Activated T-cell treated with anti-CD3 and anti-CD28 coated beads, Interleukin-2, amount 50 U/mL, for 4 hours (primary cell): ENCODE measurements at places on chromosomes 11 and 22.

- DNase-seq, result no peak
Measured at GRCh38 chr11:109267293-109268095, 154.5 kb upstream of the C11orf87 start.

GRCh38 chr11:72972496-72973128 lies 158.4 kb downstream of the ATG16L2 start:
- DNase-seq, result no peak

- no peak for DNase-seq
Measured at GRCh38 chr11:55726715-55727324, 46.4 kb upstream of the OR5D13 start.

- DNase-seq, result no peak
Measured at GRCh38 chr22:24883432-24883831, 63.1 kb downstream of the LHFPL7 start.

DNA sequence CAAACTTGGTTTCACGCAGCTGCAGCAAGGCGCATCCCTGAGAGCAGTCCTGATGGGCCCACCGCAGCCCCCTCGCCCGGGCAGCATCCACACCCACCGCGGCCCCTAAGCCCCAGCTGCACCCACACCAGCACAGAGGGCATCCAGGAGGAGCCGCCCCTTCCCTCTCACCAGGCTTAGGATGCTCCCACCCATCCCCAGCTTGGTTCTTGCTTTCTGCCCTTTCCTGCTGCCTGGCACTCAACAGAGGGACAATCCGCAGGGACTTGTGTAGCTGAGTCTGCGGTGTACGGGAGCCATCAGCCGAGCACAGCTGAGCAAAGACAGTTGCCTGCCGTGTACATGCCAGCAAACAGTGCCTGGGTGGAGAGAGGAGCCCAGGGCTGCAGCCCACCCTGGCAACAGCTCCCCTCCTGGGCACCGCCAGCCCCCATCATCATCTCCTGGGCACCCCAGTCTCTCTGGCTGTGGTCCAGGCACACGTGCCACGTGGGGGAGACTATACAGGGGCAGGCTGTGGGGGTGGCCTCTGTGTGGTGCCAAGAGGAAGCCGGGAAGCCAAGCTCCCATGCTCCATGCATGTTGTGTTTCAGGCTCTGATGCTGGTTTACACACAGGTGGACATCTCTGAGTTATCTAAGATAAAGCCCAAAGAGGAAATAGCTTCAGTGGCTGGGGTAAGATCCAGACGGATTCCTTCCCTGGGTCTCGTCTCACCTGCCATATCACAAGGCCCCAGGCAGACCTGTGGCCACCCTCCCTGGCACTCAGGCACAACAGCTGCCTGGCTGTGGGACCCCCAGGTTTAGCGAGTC lies 36.0 kb upstream of the GNB1L start:
- DNase-seq, result no peak

GRCh38 chr11:120912504-120912903 lies 111.4 kb upstream of the TBCEL start:
- DNase-seq, result no peak

DNA sequence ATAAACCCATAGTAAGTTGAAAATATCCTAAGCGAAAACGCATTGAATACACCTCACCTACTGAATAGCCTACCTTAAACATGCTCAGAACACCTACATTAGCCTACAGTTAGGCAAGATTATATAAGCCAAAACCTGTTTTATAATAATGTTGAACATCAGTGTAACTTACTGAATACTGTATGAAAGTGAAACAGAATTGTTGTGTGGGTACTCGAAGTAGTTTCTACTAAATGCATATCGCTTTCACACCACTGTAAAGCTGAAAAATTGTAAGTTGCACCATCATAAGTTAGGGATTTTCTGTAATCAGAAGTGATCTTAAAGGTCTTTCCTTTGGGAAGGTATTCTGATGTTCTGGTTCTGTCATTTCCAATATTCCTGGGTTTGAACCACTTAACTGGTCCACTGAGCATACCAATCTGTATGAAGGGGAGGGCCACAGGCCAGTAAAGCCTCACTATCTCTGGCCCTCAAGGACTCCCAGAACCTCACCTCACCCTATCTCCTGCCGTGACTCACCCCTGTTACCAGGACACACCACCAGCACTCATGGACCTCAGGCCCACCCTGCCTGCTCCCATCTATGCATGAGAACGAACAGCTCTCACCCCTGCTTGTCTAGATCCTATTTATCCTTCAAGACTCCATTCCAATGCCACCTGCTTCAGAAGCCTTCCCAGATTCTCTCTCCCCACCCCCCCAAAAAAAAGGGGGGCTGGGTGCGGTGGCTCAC lies 70.0 kb downstream of the NAT10 start:
- no peak for DNase-seq

- no peak for DNase-seq
Measured at GRCh38 chr11:12402025-12402424, 24.7 kb downstream of the PARVA start.

GRCh38 chr22:46900549-46900948 lies 138.1 kb downstream of the TBC1D22A start:
- DNase-seq, result no peak

DNA sequence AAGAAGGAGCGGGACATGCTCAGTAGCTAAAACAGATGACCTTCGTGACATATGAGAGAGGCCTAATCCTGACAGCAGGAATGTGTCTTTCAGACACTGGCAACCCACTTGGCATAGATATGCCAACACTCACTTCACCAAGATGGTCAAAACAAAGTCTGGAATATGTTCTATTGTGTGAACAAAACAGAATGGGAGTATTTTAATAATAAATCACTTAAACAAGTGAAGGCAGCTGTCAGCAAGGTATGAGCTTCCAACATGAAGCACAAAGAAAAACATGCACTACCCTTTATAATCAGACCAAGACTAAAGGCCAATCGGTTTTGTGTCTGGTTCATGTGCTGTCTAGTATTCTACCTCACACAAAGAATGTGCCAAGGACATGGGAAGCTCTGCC lies 23.1 kb downstream of the CCDC34 start:
- no peak for DNase-seq

DNA sequence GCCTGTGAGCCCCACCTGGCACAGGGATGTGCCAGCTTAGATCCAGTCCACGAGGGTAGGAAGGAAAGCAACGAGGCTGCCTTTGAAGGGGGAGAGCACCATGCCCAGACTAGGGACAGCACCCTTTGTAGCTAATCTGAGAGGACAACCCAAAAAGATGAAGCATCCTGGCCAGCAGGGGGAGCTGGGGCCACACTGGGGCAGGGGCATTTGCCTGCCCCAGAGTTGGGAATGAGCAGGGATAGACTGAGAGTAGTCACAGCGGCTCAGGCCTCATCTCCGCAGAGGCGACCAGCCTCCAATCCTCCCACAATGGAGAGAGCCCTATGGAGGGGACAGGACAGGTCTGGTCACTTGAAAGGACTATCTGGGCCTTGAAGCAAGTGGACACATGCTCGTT lies 16.4 kb downstream of the LMO1 start:
- DNase-seq, result no peak

GRCh38 chr11:124759266-124760204 lies 2.6 kb downstream of the ESAM start:
- DNase-seq, result no peak

- DNase-seq, result no peak
Measured at GRCh38 chr11:73173755-73174494, 31.8 kb upstream of the FCHSD2 start.

DNA sequence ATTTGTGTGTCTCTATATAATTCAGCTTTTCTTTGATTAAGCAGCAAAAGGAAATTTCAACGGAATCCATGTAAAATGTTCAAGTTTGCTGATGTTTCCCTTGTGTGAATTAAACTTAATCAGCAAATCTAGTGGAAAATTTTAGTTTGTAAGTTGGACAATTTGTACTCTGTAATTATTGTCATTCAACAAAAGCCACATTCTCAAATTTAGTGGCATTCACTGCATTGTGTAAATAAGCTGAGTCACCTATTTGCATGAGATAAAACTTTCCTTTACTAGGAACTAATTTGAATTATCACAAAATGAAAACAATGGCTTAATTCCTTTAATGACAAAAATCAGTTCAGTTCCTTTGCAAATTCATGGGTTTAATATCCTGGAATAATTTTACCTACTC lies 784.2 kb upstream of the CCDC179 start:
- no peak for DNase-seq

- no peak for DNase-seq
Measured at GRCh38 chr22:37638391-37639069, 939 bp upstream of the SH3BP1 start.

- no peak for DNase-seq
Measured at GRCh38 chr22:33024626-33025025, 33.6 kb downstream of the SYN3 start.

DNA sequence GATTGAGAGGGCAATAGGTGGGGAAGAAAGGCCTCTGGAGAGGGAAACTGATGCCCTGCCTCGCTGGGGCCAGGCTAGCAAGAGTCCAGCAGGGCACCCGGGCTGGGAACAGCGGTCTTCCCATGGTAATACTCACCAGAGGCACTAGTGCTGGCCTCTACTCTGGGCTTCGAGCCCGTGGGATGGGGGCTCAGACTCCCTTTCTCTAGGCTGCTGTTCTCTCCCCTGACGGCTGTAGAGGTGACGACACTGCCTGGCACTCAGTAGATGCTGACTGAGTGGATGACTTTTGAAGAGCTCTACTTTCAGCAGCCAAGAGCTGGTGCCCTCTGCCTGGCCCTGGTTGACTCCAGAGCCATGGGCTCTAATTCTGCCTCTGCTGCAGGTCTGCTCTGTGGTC lies 818 bp upstream of the C1QTNF4 start:
- DNase-seq, result no peak

DNA sequence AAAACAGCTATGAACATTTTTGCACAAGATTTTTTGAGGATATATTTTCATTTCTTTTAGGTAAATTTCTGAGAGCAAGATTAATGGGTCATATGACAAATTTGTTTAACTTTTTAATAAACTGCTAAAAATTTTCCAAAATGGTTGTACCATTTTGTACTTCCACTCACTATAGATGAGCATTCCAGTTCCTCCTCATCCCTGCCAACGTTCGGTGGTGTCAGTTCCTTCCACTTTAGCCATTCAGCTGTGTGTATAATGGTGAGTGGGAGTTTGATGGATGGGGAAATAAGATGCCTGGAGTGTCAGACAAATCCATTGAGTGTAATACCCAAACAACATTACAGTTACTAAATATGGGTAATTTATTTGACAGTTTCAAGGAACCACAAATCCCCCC lies 49.7 kb downstream of the MIAT start:
- no peak for DNase-seq

GRCh38 chr22:38232196-38232595 lies 30.4 kb downstream of the MAFF start:
- no peak for DNase-seq

- DNase-seq, result no peak
Measured at GRCh38 chr22:45212306-45212709, 28.4 kb downstream of the KIAA0930 start.

DNA sequence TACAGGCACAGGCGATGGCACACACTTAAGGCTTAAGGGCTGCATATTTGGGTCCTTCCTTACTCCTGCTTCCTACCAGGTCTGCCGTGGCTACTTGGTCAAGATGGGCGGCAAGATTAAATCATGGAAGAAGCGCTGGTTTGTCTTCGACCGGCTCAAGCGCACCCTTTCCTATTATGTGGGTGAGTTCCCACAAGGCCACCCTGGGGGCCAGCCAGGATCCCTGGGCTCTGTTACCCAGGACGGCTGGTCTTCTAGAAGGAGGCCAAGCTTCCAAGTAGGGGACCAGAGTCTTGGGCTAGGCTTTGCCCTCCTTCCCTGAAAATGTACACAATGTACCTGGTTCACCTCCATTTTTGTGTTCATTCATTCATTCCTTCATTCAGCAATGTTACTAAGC lies 29.1 kb downstream of the TREH start:
- DNase-seq, result no peak

- DNase-seq, result no peak
Measured at GRCh38 chr11:67280341-67280787, 8.7 kb upstream of the ANKRD13D start.

- no peak for DNase-seq
Measured at GRCh38 chr22:27654546-27655445, 146.8 kb downstream of the MN1 start.

- DNase-seq, result no peak
Measured at GRCh38 chr22:47943729-47944700, 1181.6 kb downstream of the TBC1D22A start.

- no peak for DNase-seq
Measured at GRCh38 chr22:48881326-48881980, 946.2 kb downstream of the BRD1 start.

DNA sequence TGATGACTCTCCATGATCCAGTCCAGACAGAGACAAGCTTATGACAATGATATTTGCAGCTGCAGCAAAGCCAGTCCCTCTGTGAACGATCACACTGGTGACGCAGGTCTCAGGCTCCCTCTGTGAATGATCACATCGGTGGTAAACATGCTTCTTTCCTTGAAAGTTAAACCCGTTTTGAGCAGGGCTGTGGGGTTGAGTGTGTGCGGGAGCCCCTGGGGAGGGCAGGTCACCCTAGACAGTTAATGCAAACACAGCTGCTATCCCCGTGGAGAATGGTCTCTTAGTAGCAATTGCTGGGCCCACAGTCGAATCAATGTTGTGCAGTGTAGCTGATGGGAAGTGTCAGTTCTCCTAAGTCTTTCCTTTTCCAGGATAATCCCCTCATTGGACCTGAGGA lies 71.0 kb upstream of the KIRREL3 start:
- DNase-seq, result no peak

GRCh38 chr11:79926707-79927106 lies 485.9 kb upstream of the TENM4 start:
- no peak for DNase-seq

DNA sequence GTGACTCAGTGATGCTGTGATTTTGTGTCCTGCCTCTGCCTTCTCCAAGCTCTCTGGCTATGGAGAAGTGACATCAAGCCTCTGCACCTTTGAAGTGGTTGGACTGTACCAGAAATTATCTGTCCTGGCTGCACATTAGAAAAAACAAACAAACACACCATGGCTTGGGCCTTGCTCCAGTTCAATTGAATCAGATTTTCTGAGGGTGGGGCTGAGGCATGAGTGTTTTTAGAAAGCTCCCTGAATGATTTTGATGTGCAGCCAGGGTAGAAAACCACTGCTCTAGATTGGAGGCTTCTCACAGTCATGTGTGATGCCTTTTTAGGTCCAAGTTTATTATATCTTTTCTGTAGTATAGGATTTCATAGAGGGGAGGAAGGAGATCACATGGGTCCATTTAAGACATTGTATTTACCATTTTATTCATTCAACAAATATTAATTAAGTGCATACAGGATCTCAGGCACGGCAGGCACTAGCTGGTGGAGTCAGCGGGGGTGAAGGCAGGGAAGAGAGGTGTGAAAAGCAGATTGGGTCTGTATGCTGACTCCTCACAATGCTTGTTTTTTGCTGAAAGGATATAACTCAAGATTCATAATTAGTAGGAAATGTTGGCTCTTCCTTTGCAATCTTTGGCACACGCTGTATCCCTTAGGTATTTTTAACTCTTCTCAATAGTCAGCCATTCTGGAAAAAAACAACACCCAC lies 7.1 kb upstream of the VSTM5 start:
- no peak for DNase-seq
